H54 (cell line): ENCODE measurements at places on chromosomes 16 and 17.

DNA sequence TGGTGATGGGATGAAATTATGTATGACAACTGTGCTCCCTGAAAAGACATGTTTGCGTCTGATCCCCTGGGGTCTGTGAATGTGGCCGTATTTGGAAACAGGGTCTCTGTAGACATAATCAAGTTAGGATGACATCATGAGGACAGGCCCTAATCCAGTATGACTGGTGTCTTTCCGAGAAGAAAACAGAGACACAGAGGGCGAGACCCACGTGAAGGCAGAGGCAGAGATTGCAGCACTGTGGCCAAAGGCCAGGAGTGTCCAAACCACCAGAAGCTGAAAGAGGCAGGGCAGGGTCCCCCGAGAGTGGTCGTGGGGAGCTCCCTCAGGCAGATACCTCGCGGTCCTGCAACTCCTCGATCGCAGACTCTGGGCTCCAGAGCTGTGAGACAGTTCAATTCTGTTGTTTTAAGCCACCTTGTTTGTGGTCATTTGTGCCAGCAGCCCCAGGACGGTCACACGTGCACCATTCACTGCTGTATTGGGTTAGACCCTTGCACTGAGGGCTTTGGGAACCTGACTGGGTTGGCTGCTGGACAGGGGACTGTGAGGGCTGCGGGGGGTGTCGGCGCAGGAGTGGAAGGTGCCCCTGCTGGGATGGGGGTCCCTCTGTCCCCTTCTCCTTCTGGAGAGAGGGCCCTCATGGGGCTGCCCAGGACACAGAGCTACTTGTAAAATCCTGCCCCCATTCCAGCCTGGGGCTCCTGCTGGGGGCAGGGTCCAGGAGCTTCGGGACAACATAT, 27.7 kb downstream of the METRNL start:
- no peak for DNase-seq

DNA sequence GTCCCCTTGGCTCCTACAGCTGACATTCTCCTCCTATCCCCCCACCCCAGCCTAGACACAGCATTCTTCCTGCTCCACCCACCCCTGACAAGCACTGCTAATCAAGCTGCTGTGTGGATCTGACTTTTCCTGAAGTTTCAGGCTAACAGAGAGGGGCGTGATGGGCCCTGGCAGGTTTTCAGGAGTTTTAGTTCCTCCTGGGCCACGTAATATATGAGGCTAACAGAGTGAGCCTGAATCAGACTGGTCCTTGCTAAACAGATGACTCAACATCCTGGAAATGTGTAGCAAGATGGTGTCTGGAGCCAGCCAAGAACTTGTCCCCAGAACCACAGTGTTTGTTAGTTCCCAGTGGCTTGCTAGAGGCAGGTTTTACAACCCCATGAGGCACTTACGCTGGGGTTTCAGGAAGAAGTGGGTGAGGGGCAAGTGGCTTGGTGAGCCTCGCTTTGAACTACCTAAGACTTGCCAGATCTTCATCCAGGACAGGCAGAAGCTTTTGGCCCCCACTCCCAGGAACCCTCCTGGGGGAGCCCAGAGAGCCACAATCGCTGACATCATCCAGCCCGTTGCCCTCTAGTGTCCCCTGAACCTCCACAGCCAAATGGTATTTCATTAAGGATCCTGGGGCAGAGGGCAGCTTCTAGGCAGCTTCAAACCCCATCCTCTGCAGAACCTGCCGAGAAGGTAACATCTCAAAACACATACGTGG, 15.9 kb downstream of the TMEM92 start:
- peak; percentile 89 for DNase-seq

DNA sequence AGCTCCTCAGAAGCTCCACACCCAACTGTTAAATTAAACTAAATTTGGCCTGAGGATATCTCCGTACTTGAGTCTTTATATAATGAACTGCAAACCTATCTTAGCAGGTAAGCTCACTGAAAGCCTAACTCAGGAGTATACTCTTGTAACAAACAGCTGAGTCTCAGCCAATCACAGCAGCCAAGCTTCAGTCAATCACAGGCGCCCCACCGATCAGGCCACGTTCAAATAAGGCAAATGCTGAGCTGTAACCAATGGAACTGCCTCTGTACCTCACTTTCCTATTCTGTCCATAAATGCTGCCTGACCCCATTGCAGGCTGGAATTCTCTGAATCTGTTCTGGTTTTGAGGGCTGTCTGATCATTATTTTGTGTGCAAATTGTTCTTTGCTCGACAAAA, 93.0 kb upstream of the CES5A start:
- no peak for DNase-seq

- no peak for DNase-seq
Measured at GRCh38 chr16:80298676-80299075, 242.1 kb upstream of the DYNLRB2 start.

DNA sequence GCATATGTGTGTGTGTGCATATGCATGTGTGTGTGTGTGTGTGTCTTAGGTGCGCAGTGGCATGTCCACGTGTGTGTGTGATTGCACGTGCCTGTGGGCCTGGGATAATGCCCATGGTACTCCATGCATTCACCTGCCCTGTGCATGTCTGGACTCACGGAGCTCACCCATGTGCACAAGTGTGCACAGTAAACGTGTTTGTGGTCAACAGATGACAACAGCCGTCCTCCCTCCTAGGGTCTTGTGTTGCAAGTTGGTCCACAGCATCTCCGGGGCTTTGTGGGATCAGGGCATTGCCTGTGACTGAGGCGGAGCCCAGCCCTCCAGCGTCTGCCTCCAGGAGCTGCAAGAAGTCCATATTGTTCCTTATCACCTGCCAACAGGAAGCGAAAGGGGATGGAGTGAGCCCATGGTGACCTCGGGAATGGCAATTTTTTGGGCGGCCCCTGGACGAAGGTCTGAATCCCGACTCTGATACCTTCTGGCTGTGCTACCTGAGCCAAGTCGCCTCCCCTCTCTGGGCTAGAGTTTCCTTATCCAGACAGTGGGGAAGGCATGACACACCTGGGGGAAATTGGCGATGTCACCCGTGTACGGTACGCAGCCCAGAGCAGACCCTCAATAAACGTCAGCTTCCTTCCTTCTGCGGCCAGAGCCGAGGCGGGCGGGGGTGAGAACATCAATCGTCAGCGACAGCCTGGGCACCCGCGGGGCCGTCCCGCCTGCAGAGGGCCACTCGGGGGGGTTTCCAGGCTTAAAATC, 47.6 kb downstream of the IL21R start:
- DNase-seq: no peak

DNA sequence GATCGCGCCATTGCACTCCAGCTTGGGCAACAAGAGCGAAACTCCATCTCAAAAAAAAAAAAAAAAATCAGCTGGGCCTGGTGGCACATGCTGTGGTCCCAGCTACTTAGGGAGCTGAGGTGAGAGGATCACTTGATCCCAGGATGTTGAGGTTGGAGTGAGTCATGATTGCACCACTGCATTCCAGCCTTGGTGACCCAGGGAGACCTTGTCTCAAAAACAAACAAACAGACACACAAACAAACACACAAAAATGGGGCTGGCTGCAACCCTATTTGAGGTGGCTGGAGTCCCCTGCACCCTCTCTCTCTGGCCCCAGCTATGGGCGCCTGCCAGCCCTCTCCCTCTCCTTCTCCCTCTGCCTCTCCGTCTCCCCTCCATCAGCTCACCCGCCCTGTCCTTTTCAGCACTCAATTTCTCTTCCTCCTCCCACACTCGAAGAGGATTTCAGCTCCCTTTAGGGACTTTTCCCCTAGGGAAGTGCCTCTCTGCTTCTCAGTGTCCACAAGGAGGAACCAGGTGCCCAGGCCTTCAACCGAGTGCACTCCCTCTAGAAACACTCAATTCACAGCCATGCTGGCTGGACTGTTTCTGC, 17.5 kb upstream of the TFAP4 start:
- DNase-seq: no peak

GRCh38 chr16:31409433-31409832, 16.3 kb downstream of the ITGAD start:
- peak; percentile 53 for DNase-seq

DNA sequence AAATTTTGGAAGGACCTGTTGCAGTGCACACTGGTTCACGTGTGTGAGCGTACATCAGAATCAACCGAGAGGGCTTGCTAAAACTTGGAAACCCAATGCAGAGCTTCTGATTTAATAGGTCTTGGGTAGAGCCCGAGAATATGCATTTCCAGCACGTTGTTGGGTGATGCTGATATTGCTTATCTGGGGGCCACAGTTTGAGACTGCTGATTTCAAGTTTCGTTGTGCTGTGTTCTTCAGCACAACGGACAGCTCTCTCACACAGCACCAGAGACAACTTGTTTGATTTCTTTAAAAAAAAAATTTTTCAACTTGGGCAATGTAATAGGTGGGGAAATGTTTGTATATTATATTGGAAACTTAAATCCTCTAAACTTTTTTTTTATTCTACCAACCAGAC, 9.4 kb downstream of the OR4D2 start:
- DNase-seq: no peak

DNA sequence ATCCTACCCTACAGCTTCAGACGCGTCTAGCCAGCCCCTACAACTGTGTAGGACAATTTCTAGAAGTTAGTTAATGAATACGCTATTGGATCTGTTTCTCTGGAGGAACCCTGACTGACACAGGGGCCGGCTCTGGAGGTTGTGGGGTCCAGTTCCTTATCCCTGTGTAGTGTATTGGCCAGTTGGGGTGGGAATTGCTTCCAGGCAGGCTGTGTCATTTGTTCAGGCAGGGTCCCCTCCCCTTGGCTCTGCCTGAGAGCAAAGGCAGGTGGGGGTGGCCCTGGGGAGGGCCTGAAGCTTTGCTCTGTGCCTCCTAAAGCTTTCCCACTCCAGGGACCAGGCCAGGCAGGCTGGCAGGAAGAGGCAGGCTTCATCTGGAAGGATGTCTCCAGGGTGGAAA, 11.7 kb upstream of the CETP start:
- DNase-seq: no peak

DNA sequence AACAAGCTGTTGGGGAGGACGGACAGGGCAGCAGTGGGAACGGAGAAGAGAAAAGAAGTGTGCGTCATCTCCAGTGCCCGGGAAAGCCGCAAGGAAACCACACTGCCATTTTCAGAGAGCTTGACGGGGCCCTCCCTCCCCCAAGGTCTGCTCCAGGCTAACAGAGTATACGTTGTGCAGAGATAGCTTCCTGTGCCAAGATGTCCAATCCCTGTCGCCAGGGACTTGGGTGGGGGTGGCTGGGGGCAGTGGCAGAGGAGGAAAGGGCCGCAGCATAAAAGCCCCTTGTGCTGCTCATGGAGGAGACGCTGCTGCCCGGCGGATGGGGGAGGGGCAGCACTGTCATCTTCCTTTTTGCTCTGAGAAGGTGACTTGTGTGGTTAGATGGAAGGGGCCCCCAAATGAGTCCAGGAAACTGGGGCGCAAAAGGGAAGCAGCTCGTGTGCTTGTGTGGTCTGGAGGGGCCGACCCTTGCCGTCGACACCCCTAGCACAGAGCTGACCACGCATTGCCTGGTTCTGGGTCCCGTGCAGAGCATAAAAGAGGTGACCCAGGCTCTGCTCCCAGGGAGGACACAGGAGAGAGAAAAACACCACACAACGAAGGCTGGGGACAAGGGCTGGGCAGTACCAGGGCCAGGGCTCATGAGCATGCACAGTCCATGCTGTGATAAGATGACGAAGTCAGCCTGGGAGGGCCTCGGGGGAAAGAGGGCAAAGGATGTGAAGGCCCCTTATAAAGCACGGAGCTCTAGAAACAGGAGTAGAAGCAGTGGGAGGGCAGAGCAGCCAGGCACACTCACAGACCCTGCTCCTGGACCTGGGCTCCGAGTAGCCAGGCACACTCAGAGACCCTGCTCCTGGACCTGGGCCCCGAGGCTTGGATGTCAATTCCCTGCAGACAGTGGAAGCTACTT, 372.7 kb downstream of the SLC39A11 start:
- DNase-seq: peak; percentile 67

- no peak for DNase-seq
Measured at GRCh38 chr16:22923491-22923890, 109.5 kb downstream of the HS3ST2 start.

DNA sequence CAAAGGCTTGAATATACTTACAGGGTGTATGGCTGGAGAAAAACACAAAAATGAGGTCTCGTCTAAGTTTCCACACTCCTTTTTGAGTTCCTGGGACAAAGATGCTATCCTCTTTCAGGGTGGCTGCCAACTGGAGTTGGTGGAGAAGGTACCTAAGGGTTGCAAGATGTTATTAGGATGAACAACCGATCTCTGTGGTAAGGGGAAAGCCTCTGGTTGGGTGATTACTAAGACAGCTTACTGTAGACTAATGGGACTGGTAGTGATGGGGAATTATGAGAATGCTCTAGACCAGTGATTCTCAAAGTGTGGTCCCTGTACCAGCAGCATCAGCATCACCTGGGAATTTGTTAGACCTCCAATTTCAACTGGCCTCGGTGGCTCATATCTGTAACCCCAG, 6.0 kb downstream of the ADAT1 start:
- no peak for DNase-seq

GRCh38 chr16:54174201-54174600, 112.4 kb downstream of the IRX3 start:
- no peak for DNase-seq

DNA sequence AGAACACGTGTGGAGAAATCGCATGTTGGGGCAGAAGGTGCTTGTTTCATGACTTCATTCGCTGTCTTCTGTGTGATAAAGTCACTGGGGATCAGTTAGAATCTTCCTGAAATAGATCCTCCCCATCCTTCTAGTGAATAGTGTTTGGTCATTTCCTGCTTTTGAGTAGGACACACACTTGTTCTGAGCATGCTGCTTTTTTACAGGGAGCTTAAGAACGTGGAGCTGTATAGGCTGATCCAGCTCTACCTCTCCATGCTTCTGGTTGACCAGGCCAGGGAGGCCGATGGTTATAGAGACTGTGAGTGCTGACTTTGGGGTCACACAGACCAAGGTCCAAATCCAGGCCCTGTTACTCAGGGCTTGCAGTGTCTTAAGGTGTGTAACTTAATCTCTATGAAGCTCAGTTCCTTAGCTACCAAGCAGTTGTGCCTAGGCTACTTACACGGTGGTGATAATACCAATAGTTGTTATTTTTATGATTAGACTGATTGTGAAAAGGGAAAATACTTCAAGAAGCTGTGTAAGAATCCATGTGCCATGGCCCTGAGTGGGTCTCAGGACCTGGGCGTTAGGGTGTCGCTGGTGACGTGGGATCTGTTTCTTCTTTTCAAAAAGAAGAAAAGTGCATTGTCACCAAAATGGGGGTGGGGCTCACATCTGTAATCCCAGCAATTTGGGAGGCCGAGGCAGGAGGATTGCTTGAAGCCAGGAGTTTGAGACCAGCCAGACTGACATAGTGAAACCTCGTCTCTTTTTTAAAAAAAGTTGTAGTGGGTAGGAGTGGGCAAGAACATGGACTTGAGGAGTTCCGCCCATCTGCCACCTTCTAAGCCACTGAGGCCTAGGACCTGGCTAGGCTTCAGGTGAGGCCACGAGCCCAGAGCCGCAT, 64.1 kb upstream of the LGALS9 start:
- no peak for DNase-seq
